Motor neuron (in vitro differentiated cells): ENCODE measurements at places on chromosomes 5 and 9.

DNA sequence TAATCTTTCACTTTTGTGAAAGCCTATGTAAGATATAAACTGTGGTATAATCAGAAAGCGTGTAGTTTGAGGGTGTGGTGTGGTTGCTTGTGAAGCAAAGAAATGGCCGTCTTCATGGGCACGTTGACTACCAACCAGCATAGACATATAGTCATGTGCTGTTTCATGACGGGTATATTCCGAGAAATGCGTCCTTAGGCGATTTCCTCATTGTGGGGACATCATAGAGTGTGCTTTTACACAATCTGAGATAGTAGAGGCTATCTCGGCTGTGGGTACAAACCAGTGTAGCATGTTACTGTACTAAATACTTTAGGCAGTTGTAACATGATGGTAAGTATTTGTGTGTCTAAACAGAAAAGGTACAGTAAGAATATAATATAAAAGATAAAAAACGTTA lies 79.7 kb upstream of the LRRC70 start:
- no peak for ATAC-seq

- no peak for ATAC-seq
Measured at GRCh38 chr5:173933901-173934300, 45.8 kb downstream of the CPEB4 start.

GRCh38 chr5:116320486-116320885 lies 235.7 kb downstream of the COMMD10 start:
- ATAC-seq = no peak

DNA sequence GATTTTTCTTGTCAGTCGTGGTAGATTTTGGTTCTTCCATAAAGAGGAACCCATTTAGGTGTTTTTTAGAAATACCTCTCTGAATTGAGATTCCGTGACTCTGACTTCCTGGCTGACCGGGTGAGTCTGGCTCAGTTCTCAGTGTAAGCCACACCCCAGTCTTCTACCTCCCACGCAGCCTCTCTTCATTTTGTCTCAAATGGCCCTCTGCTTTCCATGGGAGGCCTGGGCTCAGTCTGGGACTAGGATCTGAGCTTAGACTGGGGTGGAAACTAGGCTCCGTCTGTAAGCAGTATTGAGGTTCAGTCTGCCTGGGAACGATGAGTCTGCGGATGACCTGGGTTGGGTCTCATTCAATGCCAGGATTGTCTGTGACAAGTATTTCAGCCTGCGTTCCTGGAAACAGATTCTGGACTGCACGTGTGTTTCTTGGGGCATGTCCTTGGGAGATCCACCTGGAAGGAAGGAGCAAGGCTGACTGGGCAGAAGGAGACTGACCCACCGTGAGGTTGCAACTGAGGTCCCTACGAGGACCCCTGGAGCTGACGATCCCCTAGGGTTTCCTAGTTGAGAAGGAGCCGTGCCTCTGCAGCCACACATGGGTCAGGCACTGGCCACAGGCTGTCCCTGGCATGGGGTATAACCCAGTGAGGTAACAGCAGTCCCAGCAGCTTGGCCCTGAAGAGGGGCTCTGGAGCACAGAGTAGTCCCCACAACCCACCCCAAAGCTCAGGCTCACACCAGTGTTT lies 12.4 kb upstream of the CRB2 start:
- peak; percentile 80 for ATAC-seq
